ENCODE measurements at places on chromosomes 1 and 21.
A peak's percentile ranks its signal among the peaks of the same experiment; 100 is the strongest.

GRCh38 chr1:67524143-67525052 is 94.2 kb upstream of the SERBP1 start:
- DNase-seq: no peak

DNA sequence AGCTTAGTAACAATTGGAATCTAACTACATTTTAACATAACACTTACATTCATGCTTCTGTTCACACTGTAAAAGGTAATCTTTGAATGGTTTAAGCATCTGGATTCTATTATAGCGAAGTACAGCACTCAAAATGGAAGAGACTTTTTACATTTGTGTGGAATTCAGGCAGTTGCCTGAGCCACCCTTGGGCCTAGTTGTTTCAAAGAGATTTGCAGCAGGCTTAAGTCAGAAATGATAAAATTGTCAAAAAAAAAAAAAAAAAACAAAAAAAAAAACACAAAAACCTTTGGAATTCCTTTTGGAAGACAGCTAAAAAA is 199.9 kb downstream of the LYPLAL1 start:
- DNase-seq: no peak

DNA sequence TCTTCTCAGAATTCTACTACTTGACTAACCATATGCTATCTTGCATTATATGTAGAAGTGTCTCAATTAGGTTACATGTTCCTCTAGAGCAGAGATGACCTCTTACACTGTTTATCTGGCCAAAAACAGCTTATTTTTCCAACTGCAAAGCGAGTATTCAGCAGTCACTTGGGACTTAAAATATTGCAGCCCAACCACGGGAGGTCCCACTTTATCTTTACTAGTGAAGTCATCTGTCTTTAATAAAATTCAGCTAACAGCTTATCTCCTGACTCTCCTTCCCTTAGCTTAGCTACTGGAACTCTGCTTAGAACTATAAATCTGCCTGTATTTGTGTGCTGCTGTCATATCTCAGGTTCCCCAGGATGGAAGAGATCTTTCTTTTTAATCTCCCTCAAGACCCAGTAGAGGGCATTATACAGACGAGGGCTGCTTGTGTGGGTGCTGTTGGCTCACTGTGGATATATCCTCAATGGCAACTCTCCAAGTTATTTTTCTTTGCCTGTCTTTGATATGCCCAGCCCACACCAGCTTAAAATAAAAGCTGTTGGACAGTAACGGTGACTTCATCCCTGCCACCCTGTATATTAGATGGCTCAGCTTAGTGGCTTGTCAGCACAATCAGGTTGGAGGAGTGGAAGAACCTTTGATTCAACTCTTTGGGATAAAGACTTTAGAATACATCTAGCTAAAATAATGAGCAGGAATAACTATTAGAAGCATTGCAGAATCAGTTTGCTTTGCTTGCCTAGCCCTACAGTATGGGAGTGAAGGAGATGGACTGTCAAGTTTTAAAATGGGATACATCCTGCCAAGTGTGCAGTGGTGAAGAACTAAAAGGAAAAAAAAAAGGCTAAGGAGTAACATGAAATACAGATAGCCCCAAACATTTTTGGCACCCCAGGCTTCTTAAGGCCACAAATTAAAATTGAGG is 9.6 kb downstream of the ENSA start:
- DNase-seq: no peak

- no peak for DNase-seq
These were observed 27.6 kb downstream of the CYP2J2 start for GRCh38 chr1:59898927-59899326.

DNA sequence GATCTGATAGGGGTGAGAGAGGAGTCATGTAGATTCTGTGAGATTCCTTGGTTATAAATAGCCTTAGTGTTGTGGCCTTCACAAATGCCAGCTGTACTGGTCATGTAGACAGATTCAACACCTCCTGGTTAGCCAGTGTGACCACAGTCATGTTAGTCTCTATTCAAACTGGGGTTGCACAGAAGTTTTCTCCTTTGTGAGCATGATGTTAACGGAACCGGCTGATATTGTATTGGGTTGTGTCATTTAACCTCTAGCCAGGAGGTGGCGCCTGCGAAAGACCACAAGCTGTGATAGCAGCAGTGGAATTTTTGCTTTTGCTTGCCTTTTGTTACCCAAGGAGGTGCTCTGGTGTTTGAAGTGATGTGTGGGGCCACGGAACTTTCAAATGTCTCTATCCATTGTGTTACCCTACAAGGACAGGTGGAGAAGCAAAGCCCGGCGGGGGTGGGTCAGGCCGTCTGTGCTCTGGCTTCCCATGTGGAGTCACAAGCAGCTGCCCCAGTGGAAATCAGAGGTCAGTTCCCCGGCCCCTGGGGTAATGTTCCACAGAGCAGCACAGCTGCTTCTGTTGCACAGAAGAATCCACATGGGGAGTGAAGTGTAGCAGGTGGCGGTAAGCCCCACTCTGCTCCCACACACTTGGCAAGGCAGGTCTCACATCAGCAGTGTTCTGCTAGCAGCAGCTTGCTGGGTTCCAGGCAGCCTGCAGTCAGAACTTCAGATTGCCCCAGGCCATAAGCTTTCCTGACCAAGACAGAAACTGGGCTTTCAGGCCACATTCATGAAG is 112.6 kb downstream of the ADAMTS1 start:
- no peak for DNase-seq

- no peak for DNase-seq
These were observed 65.5 kb upstream of the SLC45A1 start for GRCh38 chr1:8252266-8252951.

GRCh38 chr1:108644984-108645383 is 15.9 kb downstream of the HENMT1 start:
- DNase-seq: peak; percentile 45

- no peak for DNase-seq
These were observed 528.1 kb downstream of the DPYD start for GRCh38 chr1:97392701-97393100.

DNA sequence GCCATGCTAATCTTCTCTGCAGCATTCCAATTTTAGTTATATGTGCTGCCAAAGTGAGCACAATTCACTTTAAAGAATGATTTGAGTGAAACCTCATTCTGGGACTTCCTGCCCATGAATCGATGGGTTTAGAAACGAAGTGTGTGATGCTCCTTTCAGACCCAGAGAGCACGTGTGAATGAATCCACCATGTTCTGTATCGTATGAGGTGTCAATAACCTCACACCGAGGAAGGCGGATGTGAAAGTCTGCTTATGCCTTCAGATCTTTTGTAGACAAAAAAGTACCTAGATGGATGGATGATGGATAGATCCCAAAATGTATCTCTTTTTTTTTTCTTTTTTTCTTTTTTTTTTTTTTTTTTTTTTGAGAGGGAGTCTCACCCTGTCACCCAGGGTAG is 13.8 kb downstream of the UBASH3A start:
- no peak for DNase-seq

- no peak for DNase-seq
These were observed 433.4 kb upstream of the CAMK1G start for GRCh38 chr1:209150114-209150513.

GRCh38 chr1:37752583-37753471 is 12.1 kb downstream of the EPHA10 start:
- DNase-seq: no peak

DNA sequence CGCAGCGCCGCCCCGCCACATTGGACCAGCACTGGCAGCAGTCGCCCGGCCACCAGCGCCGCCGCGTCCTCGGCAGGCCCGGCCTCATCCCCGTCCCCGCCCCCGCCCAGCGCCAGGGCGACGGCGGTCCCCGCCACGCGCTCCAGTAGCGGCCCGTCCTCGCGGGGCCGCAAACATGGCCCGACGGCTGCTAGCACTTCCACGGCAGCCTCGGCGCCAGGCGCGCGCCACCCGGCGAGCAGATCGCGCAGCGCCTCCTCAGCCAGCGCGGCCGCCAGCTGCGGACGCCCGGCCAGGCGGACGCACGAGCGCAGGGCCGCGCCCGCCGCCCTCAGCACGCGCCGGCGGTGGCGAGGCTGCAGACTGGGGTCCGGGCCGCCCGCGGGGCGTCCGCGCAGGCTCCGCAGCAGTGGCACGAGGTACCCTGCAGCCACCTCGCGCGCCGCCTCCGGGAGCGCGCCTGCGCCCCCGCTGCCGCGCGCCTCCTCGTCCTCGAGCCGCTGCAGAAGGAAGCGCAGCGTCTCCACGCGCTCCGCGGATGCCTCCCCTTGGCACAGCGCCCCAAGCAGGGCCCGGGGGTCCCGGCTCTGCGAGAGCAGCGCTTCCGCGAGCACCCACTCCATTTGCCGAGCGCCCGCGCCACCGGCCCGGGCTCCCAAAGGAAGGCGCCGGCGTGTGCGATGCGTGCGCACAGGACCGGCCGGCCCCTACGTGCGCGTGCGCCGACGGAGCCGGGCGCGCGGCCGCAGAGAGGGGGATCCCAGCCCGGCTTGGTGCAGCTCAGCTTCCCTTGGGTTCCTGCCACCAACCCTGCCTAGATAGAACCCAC is at the start of gene TARBP1:
Gene TARBP1, minus strand, starts transcription at position 699 of the 829 bp plus-strand sequence. Its CDS starts 76 bp downstream, at position 623.
- peak; percentile 77 for DNase-seq

All from KG1 (cell line).